ENCODE measurements at places on chromosomes 6 and 20. TPM values are rescaled to one million over a fixed set of nuclear protein-coding genes. Genes with fewer than 3 reads are reported as not detected.

GRCh38 chr6:113854531-113855499 is 2.3 kb upstream of the MARCKS start:
- DNase-seq = peak; percentile 94
- peaks cover 38% of the 10 kb centered on the region for H3K4me1 ChIP-seq
- H3K4me3 ChIP-seq = no peak overlapping the region
- peaks cover 11% of the 10 kb centered on the region for H3K36me3 ChIP-seq

- H3K4me3 ChIP-seq = no peak overlapping the region
- DNase-seq = no peak
Measured at GRCh38 chr6:72412709-72413044, 209.2 kb upstream of the KCNQ5 start.

DNA sequence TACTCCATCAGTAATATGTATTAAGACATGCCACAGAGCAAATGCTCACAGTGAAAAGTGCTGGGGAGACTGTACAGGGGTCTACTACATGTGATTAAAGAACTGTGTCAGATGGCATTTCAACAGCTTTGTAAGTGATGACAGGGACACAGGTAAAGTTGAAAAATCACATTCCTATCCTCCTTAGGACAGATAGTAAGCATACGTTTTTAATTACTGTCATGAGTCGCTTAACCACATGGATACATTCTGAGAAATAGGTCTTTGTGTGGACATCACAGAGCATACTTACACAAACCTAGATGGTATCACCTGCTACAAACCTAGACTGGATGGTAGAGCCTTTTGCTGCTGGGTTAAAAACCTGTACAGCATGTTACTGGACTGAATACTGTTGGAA is 645.8 kb upstream of the AGPAT4 start:
- no peaks in the 10 kb centered on the region for H3K36me3 ChIP-seq
- H3K27ac ChIP-seq = no peak overlapping the region
- H3K27me3 ChIP-seq = no peaks in the 10 kb centered on the region
- peaks cover 36% of the 10 kb centered on the region for H3K4me1 ChIP-seq

DNA sequence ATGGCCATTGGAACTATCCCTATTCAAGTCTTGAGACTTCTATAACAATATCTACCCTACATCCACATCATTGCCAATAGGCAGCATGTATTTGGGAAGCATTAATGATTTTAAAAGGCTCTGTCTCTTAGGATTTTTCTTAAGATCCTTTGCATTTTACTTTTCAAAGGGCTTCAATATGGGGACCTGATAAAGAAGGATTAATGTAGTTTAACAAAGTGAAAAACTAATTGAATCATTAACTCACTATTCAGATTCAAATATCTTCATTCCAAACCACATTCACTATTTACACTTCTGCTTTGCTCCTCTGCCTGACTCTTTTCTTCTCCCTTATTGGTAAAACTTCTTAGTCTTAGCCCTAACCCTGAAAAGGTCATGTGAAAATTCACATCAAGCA is 333.0 kb downstream of the EPHA7 start:
- no peak for DNase-seq
- H3K36me3 ChIP-seq = no peaks in the 10 kb centered on the region
- H3K4me1 ChIP-seq = peaks cover 8% of the 10 kb centered on the region
- H3K4me3 ChIP-seq = no peak overlapping the region

DNA sequence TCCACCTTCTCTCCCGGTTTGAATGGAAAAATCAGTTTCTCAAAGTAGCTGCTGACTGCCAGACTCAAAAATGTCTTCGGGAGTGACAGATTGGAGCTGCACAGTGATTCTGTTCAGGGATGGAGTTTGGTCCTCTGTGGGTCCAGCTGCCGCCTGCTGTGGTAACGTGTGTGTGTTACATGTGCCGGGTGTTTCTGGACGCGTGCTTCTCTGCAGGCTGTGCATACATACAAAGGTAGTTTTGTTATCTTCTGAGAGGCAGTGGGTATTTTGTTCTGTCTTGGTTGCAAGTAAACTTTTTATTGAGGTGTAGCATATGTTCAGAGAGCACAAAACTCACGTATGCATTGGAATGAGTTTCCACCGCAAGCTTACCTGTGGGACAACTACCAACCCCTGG is 41.3 kb upstream of the NAA20 start:
- H3K4me3 ChIP-seq = peak overlapping the region; percentile 77
- no peaks in the 10 kb centered on the region for H3K27me3 ChIP-seq
- DNase-seq = no peak
- peaks cover 77% of the 10 kb centered on the region for H3K4me1 ChIP-seq
- peak overlapping the region; percentile 96 for H3K27ac ChIP-seq
- H3K36me3 ChIP-seq = peaks cover 11% of the 10 kb centered on the region

RBBP9 gene
- total RNA-seq = 12.7 TPM

GRCh38 chr6:34671367-34671766 is 25.2 kb downstream of the ILRUN start:
- peaks cover 41% of the 10 kb centered on the region for H3K4me1 ChIP-seq
- H3K36me3 ChIP-seq = peaks cover 4% of the 10 kb centered on the region
- H3K27ac ChIP-seq = peak overlapping the region; percentile 80
- H3K4me3 ChIP-seq = no peak overlapping the region
- DNase-seq = no peak

- peaks cover 8% of the 10 kb centered on the region for H3K36me3 ChIP-seq
- H3K27ac ChIP-seq = no peak overlapping the region
- no peak for DNase-seq
- no peaks in the 10 kb centered on the region for H3K27me3 ChIP-seq
Measured at GRCh38 chr6:143079325-143079640, 18.6 kb downstream of the AIG1 start.
